Hematopoietic multipotent progenitor cell treated with erythropoietin and hydrocortisone succinate and interleukin-3 and kit ligand, for 6 days (in vitro differentiated cells): ENCODE measurements at places on chromosomes 3 and 15.

GRCh38 chr3:58630076-58630709 lies 36.4 kb downstream of the FAM3D start:
- DNase-seq, result peak; percentile 71

- DNase-seq, result peak; percentile 68
Observed at GRCh38 chr3:196712514-196713413, 587 bp downstream of the PIGX start.

DNA sequence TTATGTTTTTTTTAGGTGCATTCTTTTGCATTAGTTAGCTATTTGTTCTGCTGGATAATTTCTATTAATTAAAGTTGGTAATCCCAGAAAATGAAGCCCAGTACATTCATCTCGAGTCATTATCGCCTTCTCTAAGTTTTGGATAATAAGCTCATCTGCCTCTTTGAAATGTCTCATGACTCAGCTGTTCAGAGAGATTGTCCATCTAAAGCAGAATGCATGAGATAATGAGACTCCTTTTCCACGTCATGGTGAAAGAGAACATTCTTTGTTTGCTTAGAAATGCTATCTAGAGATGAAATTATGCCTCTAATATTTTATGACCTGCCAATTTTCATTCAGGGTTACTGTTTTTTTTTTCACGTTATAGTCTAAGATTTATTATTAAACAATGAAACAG lies 374.7 kb upstream of the GOLIM4 start:
- peak; percentile 18 for DNase-seq

DNA sequence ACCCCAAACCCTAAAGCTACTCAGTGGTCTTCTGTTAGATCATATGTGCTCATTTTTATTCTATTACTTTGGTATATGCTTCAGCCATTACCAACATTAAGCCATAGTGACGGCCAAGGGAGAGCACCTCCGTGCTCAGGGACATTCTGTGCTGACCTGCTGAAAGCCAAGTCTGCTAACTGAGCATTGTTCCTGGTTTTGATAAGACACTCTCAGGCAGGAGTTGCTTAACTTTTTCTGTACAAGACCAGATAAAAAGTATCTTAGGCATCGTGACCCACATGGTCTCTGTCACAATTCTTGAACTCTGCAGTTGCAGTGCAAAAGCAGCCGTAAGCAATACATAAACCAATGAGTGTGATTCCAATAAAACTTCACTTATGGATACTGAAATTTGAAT lies 100.6 kb downstream of the KLHL25 start:
- peak; percentile 87 for DNase-seq

- DNase-seq, result peak; percentile 89
Observed at GRCh38 chr3:185253645-185254410, at the start of gene EHHADH. TSS of gene EHHADH (minus strand) at chr3:185254049. CDS start at chr3:185254022, 27 bp downstream.

DNA sequence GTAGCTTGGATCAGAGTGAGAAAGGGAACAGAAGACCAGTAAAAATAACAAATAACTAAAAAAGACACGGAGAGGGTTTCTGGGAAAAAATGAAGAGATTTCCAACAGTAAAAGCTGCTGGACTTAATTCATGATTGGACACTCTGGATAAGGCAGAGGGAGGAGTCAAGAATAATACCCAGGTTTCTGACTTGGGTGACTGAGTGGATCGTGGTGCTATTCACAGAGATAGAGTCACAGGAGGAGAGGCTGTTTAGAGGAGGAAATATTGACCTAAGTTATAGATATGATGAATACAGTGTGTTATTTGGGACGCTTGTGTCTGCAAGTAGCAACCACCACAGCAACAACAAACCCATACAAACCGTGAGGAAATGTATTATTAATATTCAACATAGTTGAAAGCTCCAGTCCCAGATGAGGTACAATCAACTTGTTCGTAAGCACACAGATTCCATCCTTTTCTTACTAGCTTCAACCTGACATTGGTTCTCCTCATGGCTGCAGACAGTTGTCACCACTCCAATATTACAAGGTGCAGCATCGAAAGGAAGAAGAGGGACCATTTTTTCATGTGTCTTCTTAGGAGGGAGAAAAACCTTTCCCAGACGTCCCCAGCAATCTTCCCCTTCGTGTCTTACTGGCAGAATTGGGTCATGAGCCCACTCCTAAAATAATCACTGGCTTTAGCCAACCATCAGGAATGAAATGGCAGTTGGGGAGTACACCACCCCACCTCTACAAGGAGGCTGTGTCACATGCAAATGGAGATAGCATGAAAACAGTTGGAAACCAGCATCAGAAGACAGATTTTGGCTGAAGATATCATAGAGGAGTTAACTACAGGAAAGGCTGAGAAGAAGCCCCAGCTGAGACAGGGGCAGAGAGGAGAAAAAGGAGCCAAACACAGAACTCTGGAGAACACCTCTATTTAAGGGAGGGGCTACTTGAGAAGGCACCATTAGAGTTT lies 387.8 kb downstream of the SHQ1 start:
- DNase-seq, result peak; percentile 96

GRCh38 chr3:52507359-52507758 lies 12.2 kb downstream of the STAB1 start:
- DNase-seq, result no peak

GRCh38 chr3:162601101-162601670 lies 1104.6 kb downstream of the OTOL1 start:
- DNase-seq, result no peak

DNA sequence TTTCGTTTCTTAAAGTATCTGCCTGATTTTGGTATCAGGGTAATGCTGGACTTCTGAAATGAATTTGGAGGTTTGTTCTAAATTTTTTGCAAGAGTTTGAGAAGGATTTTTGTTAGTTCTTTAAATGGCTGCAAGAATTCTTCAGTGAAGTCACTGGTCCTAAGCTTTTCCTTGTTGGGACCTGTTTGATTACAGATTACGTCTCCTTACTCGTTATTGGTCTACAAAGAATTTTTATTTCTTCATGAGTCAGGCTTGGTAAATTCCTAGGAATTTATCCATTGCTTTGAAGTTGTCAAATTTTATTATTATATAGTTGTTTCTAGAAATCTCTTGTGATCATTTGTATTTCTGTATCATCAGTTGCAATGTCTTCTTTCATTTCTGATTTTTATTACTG lies 196.0 kb downstream of the DPH6 start:
- no peak for DNase-seq

DNA sequence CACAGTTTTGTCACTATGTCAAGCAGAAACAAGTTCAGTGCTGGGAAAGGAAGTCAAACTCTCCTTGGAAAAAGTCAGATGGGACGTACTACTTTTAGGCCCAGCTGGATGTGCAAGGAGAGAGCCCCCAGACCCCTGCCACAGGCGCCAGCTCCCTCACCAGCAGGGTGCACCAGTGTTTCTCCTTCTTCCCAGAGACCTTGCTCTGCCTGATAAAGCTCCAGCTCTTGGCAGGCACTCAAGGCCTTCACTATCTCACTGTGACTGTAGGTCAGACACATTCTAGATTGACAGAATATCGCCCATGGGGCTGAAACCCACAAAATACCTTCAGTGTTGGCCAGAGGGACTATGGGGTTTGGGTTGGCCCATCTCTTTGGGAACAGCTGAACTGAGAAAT lies 54.8 kb upstream of the CHRNB4 start:
- peak; percentile 92 for DNase-seq

- no peak for DNase-seq
Observed at GRCh38 chr3:37248164-37248563, 73.8 kb upstream of the LRRFIP2 start.

DNA sequence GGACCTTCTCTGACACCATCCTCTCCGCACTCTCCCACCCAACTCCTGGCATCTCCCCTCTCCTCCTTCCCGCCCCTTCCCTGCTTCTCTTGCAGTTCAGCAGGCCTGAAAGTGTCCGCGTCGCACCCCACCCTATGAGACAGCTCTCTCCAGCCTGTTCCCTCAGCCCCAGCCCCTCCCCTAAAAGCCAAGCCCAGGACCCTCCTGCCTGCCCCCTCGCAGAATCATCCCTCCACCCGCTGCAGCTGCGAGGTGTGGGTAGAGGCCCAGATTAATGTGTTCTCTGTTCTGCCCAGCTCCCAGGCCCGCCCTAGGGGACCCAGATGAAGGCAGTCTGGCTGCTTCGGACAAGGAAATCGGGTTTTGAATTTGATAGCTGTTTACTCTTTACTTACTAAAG lies 410 bp downstream of the PRR23E start:
- no peak for DNase-seq

GRCh38 chr3:184771301-184772127 lies 40.5 kb upstream of the VPS8 start:
- DNase-seq, result no peak

- no peak for DNase-seq
Observed at GRCh38 chr15:85374831-85375230, 5.6 kb upstream of the AKAP13 start.

DNA sequence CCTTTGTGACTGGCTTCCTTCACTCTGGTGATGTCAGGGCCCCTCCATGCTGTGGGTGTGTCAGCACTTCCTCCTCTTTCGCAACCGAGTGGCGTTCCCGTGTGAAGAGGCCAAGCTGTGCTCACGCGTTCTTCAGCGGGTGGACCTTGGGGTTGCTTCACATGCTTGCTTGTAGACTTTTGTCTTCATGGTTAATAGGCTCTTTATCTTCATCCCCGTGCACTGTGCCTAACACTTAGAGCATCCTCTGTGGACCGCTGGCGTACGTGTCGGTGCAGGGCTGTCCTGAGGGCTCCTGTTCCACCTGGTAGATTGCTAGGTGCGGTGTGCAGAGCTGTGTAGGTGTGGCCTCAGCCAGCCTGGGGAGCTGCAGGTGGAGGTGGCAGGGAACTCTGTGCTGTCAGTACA lies 182.3 kb downstream of the OR4M2 start:
- peak; percentile 37 for DNase-seq

DNA sequence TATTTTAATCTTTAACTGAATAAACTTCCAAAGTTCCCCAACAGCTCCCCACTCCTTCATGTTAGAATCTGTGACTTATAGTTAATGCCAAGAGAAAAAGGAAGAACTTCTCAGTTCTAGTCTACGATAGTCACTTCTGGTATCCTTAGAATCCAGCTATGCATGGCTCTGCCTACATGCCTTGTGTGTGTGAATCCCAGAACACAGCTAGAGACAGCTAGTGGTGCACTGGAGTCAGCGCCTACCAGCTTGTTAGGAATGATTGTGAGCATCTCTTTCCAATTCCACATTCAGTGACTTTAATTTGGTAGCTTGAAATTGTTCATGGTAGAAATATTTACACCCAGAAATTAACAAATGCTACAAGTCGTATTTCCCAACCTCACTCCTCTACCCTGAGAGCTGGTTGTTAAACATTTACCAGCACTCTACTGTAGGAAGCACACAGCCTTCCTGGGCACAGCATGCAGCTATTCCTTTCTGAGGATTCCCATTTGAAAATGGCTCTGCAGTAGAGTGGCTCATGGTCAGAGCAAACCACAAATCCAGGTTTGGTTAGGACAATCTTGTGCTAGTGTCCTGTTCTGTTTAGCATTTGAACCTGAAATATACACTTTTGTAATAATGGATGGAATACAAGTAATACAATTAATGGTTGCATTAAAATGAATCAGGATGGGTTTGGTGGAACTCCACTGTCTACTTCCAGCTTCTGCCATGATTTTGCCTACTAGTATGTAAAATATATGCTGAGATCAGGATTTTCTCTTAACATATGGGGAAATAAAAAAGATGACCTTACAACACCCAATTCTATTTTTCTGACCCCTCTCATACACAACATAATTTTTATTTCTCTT lies 371.0 kb upstream of the GBE1 start:
- no peak for DNase-seq

GRCh38 chr3:42732829-42733459 lies 30.3 kb upstream of the HHATL start:
- no peak for DNase-seq

GRCh38 chr3:64354956-64355355 lies 129.7 kb upstream of the PRICKLE2 start:
- no peak for DNase-seq

DNA sequence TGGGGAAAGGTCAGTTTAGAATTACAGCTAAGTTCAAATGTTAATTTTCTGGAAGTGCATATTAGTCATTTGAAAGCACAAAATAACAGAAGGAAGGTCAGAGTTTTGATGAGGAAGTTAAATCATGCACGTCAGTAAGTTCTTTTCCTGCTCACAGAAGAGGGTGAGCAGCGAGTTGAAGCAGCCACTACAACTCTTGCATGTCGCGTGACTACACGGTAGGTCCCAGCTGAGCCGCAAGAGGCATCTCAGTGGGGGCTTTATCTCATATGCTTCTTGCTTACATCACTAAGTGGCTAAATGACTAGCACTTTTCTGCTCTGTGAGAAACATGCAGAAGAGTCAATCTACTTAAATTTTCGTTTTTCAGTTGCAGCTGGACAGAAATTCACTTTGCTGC lies 21.3 kb upstream of the SEC62 start:
- DNase-seq, result peak; percentile 95

- no peak for DNase-seq
Observed at GRCh38 chr15:26790118-26790517, 17.3 kb upstream of the GABRB3 start.

- no peak for DNase-seq
Observed at GRCh38 chr15:38864827-38865581, 300.4 kb upstream of the RASGRP1 start.

DNA sequence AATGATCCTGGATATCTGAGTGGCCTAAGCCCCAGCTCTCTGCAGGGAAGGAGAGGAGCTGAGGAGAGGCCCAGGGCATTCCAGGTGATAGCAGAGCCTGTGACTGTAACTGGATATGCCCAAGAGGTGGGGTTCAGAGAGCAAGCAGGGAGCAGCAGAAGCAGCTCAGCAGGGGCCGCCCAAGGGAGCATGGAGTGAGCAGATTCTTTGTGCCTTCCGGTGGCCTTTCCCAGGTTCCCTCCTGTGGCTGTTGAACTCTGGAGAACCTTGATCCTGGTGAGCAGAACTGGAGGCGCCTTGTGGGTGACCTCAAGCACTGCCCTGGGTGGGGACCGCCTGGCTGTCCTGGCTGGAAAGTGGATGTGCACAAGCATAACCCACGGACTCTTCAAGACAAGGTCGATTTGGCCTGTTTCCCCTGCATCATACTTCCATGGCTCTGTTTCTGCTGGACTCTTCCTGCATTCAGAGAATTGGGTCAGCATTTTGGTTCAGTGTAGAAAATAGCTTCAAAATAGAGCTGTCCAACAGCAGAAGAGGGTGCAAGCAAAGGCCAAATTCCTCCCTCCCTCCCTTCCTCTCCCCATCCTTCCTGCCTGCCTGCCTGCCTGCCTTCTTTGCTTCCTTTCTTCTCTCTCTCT lies 76.1 kb downstream of the ARNT2 start:
- no peak for DNase-seq

DNA sequence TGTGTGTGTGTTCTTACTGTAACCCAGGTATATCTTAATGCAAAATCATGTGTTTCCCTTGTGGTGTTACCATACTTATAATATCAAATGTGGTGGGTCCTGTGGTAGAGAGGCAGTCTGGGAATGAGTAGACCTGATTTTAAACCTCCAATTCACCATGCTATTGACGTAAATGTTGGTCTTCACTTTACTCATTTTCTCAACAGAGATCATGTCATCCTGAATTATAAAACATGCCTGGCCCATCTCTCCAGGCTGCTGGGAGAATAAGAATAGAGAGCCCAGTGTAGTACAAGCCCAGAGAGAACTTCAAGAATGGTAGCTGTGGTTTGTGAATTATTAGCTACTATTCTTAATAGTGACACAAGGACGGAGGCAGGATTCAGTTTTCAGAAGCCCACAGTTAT lies 88.1 kb downstream of the MBNL1 start:
- DNase-seq, result no peak

GRCh38 chr3:134621854-134622253 lies 29.0 kb downstream of the KY start:
- DNase-seq, result no peak
